ENCODE measurements at places on chromosomes 16 and 17.
A peak's percentile ranks its signal among the peaks of the same experiment; 100 is the strongest.

- no peak for DNase-seq
Observed at GRCh38 chr16:72134507-72134906, 37.4 kb downstream of the PMFBP1 start.

DNA sequence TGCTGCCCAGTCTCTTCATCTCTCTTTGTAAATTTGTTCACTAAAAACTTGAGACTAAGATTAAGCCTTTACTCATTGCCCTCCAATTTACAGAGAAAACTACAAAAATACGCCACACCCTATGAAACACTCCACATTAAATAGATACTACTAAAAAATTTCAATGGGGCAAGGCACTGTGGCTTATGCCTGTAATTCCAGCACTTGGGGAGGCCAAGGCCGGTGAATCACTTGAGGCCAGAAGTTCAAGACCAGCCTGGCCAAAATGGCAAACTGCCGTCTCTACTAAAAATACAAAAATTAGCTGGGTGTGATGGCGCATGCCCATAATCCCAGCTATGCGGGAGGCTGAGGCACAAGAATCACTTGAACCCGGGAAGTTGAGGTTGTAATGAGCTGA lies 3.8 kb downstream of the UBE2O start:
- no peak for DNase-seq

- DNase-seq, result no peak
Observed at GRCh38 chr16:79713609-79714309, 113.2 kb upstream of the MAF start.

GRCh38 chr16:76650582-76650981 lies 373.4 kb downstream of the CNTNAP4 start:
- no peak for DNase-seq

DNA sequence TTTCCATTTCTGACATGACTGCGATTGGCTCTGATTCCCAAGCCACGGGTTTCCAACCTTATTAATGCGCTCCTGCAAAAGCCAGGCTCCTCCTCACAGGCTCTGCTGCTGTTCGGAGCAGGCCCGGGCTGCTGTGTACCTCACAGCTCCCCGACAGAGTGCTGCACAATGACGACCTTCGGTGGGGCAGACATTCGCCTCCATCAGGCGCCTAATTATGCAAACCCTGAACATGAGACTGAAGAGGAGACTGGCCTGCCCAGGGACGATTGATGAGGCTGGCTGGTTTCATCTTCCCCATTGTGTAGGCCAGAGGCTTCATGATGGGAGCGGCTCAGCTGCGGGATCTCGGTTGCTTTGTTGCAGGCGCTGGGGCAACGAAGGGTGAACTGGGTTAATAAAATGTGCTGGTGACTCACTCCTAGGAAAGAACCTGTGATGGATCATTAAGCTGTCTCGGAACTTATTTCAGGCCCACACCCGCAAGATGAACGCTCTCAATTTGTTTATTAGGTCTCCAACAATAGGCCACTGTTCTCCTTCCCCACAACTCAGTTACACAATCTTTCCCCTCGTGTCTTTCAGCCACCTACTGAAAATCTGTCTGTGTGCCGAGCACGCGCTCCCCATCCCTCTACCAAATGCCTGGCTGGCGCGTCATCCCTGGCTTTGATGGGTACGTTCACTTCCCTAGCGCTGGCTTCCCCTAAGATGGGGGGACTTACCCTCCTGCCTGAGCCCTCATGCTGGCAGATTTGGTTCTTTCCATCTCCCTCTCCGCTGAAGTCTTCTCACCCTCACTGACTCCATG lies 27.2 kb upstream of the TOB1 start:
- DNase-seq, result no peak

GRCh38 chr17:7023576-7024401 lies 939 bp downstream of the BCL6B start:
- no peak for DNase-seq

GRCh38 chr17:57174591-57174990 lies 81.7 kb upstream of the MSI2 start:
- DNase-seq, result no peak

GRCh38 chr17:14775731-14776492 lies 475.0 kb downstream of the HS3ST3B1 start:
- no peak for DNase-seq

GRCh38 chr16:19133600-19133999 lies 19.8 kb downstream of the ITPRIPL2 start:
- no peak for DNase-seq

- no peak for DNase-seq
Observed at GRCh38 chr17:30513346-30513745, 36.1 kb downstream of the GOSR1 start.

DNA sequence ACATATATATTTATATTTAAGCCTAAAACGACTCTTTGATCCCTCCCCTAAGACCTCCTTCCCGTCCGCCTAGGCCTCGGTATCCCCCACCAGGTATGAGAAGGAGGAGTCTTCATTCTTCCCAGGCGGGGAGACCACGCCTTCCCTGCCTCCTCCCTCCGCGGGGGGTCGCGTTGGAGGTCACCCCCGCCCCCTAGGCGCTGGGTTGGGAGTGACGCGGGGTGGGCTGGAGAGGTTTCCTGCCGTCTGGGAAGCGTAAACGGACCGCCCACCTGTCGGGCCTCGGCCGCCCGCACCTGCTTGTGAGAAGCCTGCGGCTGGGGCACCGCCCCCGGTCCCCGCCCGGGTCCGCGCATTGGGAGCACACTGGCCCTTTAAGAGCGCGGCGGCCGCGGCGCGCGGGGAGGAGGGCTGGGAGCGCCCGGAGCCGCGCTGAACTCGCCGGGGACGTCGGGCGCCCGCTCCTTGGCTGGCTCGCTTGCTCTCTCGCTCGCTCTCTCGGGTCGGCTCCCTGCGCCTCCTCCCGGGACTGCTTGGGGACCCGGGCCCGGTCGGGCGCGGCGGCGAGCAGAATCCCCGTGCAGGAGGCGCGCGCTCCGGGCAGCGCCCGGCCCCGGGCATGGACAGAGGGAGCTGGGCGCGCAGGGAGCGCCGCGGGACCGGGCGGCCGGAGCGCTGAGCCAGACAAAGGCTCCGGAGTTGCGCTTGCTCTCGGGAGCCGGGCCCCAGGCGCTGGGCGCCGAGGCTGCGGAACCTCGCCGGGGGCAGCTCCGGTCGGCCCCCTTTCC lies at the start of gene MMP15:
Gene MMP15, plus strand, starts transcription at position 404 of the 788 bp plus-strand sequence. CDS start 597 bp downstream, outside the sequence.
- peak; percentile 48 for DNase-seq

GRCh38 chr17:5758651-5759050 lies 174.3 kb upstream of the NLRP1 start:
- no peak for DNase-seq

GRCh38 chr17:42365136-42365535 lies 23.1 kb downstream of the STAT3 start:
- no peak for DNase-seq

GRCh38 chr17:7651097-7651664 lies 455 bp downstream of the ATP1B2 start:
- no peak for DNase-seq

GRCh38 chr16:66423177-66423576 lies 3.9 kb upstream of the BEAN1 start:
- no peak for DNase-seq

DNA sequence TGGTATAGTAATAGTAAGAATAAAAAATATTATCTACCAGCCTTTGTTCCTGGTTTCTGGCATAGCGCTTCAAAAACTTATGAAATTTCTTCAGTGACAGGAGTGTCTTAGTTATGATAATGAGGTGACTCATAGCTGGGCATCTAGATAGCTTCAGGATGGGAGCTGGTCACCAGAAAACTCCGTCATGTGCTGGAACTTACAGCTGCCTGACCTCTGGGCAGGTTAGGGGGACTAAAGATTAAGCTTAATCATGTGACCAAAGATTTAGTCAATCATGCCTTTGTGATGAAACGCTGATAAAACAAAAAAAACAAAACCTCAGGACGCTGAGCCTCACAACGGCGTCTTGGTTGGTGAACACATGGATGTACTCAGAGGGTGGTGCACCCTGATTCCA lies 154.2 kb downstream of the MYO1D start:
- DNase-seq, result no peak

GRCh38 chr16:8402981-8403843 lies 187.1 kb downstream of the TMEM114 start:
- DNase-seq, result peak; percentile 1

GRCh38 chr16:69834807-69835466 lies 72.8 kb downstream of the WWP2 start:
- DNase-seq, result no peak

DNA sequence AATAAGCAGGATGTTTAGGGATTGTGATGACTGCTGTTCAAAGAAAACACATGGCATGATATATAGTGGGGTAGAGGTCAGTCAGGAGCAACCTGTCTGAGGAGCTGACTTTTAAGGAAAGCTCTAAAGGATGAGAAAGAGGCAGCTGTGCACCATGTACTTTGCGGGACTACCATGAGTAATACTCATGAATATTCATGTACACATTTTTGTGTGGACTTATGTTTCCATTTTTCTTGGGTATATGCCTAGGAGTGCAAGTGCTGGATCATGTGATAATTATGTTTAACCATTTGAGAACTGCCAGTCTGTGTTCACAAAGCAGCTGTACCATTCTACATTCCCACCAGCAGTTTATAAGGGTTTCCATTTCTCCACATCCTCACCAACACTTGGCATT lies 35.8 kb downstream of the BEAN1 start:
- DNase-seq, result no peak

DNA sequence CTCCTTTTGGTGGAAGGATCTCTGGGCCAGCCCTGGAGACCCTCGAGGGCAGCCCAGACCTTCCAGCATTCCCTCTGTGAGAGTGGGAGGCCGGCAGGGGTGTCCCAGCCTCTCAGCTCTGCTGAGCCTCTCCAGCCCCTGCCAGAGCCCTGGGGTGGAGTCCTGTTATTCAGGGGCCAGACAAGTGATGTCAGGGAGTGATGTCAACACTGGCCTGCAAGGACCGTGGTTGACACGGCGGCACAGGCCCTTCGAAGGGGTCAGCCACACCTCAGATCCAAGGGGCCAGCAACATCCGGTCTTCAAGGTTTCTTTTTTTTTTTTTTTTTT lies 231.2 kb downstream of the KATNIP start:
- no peak for DNase-seq

GRCh38 chr16:9053006-9053601 lies 38.3 kb upstream of the HAPSTR1 start:
- DNase-seq, result no peak

- DNase-seq, result no peak
Observed at GRCh38 chr17:80870401-80870800, 121.2 kb upstream of the CHMP6 start.

DNA sequence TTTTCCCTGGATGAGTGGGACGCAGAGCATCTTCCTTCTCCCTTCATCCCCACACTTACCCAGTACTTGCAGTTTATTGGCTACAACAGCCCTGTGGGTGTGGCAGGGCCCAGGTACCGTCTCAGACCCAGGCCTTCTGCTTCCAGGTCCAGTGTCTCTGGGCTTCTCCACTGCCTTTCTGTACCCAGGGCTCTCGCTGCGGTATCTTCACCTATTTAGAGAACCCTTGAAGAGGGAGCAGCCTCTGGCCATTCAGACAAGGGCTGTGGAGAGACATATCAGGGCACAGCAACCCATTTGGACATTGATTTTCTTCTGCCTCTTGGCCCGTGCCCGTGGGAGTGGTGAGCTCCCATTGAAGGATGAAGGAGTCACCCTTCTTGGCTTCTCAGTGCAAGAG lies 17.3 kb downstream of the TBX4 start:
- no peak for DNase-seq

DNA sequence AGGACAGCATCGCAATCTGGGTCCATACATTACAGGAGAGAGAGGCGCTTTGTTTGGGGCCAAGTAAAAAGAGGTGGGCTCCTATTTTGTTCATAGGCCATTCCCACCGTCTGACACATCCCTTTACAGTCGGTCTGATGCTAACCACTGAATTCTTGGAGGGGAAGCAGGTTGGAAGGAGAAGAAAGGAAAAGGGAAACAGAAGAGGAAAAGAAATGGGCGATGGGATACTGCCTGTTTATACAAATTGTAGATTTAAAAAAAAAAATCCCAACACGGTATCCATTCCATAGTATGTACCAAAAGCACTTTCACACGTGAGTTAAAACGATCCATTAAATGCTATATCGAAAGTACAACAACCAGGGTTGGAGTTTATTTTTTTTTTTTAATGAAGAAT lies 4.0 kb upstream of the ZFHX3 start:
- DNase-seq, result no peak

- peak; percentile 44 for DNase-seq
Observed at GRCh38 chr16:11674818-11675560, 6.7 kb downstream of the SNN start.

DNA sequence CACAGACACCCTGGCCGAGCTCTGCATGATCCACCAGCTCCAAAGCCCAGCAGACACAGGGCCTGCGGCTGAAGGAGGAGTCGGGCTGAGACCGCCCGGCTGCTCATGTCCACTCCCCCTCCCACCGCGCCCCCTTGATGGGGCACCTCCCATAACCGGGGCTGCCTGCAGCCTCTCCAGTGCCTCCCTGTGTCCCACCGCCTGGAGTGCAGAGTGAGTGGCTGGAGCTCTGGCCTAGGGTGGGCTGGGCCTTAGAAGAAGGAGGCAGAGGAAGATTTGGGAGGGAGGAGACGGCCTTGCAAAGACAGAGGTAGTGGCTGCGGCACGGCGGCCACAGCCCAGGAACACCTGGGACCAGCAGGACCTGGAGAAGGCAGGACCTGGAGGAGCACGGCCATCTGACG lies 4.0 kb downstream of the CBFA2T3 start:
- DNase-seq, result no peak

DNA sequence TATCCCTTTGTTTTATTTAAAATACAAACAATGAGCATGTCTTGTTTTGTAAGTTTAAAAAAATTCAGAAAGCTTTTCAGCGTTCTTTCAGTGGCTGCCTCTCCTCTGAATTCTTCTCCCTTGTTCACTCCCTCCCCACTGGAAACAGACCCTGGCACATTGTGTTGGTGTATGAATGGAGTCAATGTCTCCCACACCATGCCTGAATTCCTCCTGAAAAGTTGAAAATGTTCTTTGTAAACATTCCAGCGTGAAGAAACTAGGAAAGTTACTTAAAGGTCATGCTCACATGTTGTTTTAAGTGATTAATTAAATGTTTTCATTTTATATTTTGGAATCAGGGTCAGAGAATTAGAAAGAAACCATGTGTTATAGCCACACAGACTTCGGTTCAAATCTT lies 136.9 kb upstream of the DYNLRB2 start:
- DNase-seq, result no peak

DNA sequence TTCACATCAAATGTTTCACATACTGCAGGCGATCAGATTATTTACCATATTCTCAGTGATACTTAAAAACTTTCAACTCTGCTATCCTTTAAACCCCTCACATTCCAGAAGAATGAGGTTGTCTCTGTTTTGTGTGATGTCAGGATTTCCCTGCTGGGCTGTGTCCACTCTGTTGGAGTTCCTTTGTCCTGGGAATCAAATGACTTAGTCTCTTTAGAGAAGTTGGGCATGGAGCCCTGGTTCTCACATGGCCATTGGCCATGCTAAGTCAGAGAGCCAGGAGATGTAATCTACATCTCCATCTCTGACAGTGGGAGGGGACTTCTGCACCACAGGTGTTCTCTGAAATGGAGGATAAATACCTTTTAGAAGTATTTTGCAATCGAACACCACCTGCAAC lies 205.1 kb upstream of the MAF start:
- DNase-seq, result no peak

GRCh38 chr17:70070305-70071027 lies 4.6 kb upstream of the KCNJ16 start:
- no peak for DNase-seq

GRCh38 chr17:2797226-2797625 lies 988 bp downstream of the RAP1GAP2 start:
- no peak for DNase-seq
